ENCODE measurements at places on chromosomes 12 and 14.

DNA sequence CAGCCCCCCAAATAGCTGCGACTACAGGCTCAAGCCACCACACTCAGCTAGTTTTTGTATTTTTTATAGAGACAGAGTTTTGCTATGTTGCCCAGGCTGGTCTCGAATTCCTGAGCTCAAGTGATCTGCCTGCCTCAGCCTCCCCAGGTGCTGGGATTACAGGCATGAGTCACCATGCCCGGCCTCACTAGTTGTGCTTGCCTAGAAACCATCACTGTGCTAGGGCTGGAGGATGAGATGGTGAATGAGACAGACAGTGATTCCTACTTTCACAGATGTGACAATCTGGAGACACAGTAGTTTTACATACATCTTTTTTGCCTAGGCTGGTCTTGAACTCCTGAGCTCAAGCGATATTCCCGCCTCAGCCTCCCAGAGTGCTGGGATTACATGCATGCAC, 7.5 kb upstream of the MSI1 start:
- no peak for DNase-seq

- DNase-seq = no peak
Measured at GRCh38 chr12:117045160-117046010, 53.8 kb downstream of the TESC start.

DNA sequence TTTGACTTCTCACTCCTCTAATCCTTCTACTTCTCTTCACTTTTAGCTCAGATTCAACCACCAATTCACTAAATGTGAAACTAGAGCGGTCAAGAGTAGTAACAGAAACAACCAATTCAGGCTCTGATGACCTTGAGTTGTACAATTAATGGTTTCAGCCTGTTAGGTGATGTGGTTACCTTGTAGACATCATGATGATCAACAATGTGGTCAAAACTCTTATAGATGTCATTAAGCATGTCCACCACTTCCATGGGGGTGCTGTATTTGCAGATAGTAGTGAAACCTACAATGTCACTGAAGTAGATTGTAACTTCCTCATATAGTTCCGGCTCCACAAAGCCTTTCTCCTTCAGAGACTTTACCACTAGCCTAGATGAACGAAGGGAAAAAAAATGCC, 54.1 kb upstream of the PLBD1 start:
- DNase-seq = no peak

GRCh38 chr14:44910821-44911220, 50.9 kb downstream of the KLHL28 start:
- DNase-seq = no peak

GRCh38 chr14:104399432-104400155, 180.0 kb upstream of the C14orf180 start:
- DNase-seq = no peak

GRCh38 chr14:101619484-101619883, 58.2 kb downstream of the DIO3 start:
- DNase-seq = no peak

- DNase-seq = no peak
Measured at GRCh38 chr12:51246254-51246853, 7.7 kb downstream of the DAZAP2 start.

GRCh38 chr12:43638806-43639205, 86.8 kb upstream of the ADAMTS20 start:
- DNase-seq = no peak

DNA sequence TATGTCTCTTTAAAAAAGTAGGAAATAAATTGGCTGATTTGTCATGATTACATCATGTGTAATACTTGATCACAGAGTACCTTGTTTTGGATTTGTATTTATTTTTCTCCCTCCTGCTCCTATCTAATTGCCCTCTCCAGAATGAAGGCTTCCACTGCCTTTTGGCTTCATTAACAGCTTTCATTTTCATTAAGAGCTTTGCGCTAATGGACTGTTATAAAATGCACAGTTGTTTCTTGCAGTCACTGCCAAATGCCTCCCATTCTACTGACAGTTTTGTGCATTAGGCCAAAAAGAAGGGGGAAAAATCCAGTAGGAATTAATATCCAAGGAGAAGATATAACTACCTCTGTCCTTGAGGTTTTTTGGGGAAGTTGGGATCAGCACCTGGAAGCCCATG, 159.2 kb downstream of the NRXN3 start:
- no peak for DNase-seq

DNA sequence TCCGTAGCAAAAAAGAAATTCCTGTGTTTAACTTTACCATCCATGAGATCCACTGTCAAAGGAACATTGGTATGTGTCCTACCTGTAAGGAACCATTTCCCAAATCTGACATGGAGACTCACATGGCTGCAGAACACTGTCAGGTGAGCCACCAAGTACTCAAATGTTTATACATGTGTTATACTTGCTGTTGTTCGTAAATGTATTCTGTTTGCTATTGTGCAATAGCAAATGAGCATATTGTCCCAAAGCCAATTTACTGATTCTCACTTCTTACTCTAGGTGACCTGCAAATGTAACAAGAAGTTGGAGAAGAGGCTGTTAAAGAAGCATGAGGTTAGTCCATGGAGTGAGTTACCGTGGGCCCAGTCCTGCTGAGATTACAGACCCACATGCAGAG, 9.4 kb downstream of the TRAFD1 start:
- DNase-seq = no peak

- DNase-seq = no peak
Measured at GRCh38 chr14:95065411-95065810, 91.9 kb downstream of the DICER1 start.

GRCh38 chr12:24731596-24731995, 217.3 kb downstream of the BCAT1 start:
- DNase-seq = no peak

- DNase-seq = no peak
Measured at GRCh38 chr12:108826807-108827721, 30.3 kb downstream of the SSH1 start.

DNA sequence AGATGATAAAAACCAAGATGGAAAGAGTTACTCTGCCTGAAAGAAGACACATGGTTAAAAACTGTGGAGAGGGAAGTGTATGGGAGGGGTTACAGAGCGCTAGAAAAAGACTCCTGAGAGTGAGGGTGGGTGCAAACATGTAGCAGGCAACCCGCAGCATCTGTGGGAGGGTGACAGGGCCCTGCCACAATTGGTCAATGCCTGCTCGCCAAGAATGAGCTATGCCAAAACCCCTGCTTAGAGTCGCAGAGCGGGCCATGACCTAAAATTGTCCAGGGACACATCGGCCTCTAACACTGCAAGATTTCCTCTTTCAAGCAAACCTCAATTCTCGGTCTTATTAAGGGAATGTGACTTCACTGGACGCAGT, 700 bp downstream of the PRKAG1 start:
- no peak for DNase-seq

GRCh38 chr12:94263905-94264561, 115.7 kb downstream of the PLXNC1 start:
- peak; percentile 80 for DNase-seq

- DNase-seq = peak; percentile 36
Measured at GRCh38 chr14:75088566-75089373, 19.3 kb downstream of the ZC2HC1C start.

DNA sequence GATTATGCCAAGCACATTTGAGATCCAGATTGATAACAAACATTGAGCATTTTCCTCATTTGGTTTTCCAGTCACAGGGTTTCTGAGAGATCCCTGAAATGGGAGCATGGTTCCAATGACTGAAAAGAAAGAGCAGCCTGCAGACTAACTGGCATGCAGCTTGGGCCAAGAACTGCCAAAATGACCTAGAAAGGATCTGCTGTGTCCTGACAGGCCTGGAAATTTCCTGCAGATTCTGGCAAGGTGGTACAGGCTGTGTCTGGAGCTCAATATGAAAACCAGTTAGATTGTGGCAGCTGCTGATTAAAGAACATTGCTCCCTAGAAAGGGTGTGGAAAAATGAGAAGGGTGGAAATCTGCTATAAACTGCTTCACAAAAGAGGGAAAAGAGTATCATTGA, 417.3 kb downstream of the IPO8 start:
- DNase-seq = no peak

- no peak for DNase-seq
Measured at GRCh38 chr12:80813820-80814219, 97.1 kb downstream of the MYF5 start.

GRCh38 chr14:100045642-100046344, 19.4 kb upstream of the EVL start:
- DNase-seq = no peak

DNA sequence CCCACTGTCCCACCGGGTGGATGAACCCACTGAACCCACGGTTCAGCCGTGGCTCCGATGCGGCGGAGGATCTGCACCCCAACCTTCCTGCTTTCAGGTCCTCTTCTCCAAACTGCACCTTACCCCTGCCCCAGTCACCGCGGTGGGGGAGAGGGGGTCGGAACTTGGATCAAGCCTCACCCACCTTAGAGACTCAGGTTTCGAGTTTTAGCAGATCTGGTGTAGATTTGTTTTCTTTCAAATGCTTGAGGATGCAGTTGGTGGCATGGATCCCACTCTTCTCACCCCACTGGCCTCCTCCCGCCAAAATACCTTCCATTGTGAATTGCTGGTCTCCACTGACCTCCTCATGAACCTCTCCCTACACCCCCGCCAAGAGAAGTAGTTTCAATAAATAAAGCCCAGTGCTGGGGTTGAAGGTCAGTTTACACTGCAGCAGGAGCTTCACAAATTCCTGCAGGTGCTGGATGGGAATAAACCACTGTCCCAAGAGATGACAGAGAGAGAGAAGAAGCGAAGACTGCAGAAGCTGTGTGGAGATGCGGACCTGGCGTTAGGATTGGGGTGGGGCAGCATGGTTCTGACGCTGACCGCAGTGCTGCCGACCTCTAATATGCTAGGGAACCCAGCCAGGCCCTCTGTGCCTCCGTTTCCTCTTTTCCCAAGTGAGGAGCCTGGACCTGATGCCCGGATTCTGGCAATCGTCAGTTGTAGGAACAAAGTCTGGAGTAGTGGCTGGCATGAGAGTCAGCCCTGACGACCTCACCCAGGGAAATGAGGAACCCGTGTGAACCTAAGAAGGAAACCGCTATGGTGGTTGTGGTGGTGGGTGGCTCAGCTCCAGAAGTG, 7.4 kb downstream of the TTC6 start:
- no peak for DNase-seq

DNA sequence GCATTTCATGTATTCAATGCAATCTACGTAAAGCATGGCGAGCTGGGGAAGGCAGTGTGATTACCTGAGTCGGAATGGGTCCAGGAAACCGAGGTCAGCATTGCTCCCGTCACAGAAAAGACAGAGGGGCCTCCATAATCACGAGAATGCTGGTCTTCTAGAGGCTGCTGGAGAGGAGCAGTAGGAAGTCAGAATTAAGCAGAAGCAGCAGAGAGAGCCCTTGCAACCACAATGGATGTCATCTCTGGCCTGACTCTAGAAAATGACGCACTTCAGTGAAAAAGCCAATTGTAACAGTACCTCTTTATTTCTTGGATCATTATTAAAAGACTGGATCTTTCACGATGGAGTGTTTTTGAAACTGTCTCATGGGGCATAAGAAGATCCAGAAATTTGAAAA, 69.5 kb upstream of the FOXN3 start:
- DNase-seq = no peak

GRCh38 chr12:32868885-32869284, 27.7 kb downstream of the PKP2 start:
- DNase-seq = no peak

DNA sequence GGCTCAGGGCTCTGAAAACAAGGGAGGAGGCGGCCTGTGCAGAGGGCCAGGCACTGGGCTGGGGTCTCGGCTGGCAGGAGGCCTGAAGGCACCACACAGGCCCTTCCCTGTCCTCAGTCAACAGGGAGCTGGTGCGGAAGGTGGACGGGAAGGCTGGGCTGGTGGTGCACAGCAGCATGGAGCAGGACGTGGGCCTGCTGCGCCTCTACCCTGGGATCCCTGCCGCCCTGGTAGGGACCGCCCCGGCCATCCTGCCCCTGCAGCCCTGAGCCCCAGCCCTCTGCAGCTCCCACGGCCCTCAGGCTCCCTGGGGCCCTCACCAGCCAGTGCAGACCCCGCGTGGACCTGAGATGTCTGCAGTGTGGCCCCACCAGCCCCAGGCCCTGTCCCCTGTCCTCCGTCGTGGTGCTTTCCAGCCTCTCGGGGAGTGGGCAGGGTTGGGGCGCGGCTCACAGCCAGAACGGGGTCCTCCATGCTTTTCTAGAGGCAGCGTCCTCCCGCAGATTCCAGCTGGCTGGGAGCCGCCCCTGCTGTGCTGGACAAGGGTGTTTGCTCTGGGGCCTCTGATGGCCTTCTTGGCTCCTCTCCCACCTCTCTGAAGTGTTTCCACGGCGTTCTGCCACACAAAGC, 18.1 kb downstream of the ASPG start:
- no peak for DNase-seq

DNA sequence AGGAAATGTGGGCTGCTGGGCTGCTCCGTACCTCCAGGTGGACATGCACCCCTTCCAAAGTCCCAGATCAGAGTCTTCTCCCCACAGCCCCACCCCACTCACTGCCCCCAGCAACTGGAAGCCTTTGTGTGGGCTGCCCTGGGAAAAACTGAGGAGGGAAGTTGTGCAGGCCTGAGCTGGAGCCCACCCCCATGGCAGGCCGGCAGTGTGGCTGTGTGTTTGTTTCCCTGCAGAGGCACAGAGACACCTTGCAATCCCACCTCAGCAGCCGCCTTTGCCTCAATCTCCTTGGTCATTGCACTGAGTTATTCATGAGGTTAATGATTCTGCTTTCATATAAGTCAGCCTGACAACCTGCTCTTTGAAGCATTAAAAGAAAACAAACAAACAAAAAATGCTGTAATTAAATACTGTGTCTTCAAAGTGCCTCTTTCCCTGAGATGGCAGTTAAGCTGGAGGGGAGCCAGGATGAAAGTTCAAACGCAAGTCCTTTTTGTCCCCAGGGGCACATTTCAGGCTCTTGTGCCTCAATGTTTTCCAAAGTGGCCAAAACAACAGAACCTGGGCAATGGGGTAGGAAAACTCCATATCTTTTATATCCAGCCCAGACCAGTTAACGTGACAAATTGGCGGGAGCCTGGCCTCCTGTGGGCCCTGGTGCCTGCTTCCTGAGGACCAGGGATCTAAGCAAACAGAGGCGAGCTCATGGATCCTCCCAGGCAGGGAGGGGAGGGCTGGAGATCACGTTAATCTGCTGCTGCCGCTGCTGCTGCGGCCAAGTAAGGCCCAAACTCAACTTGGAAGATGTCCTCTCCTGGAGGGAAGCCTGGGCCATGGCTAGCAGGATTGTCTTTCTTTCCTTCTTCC, 51.9 kb upstream of the TSPAN11 start:
- DNase-seq = no peak

- DNase-seq = no peak
Measured at GRCh38 chr14:82094829-82095345, 561.2 kb upstream of the SEL1L start.

- DNase-seq = no peak
Measured at GRCh38 chr14:55807881-55808379, 227.9 kb downstream of the KTN1 start.

GRCh38 chr12:96225994-96226399, 31.8 kb downstream of the ELK3 start:
- DNase-seq = no peak

DNA sequence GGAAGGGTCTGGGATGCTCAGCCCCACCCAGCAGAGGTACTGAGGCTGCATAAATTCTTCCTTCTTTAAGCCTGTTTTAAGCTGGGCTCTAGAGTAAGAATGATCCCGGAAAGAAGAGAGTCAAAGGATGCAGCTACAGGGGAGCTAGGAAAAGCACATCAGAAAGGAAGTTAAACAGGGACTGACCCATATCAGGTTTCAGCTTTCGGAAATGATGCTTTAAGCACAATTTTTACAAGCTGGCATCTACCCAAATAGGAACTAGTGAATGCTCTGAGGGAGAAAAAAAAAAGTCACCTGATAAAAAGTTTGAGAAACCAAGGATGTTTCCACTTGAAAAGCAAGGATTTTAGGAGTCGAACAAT, 22.0 kb downstream of the TSPAN8 start:
- DNase-seq = no peak
